DND-41 (cell line): ENCODE measurements at places on chromosomes 6 and 20.

- no peak for DNase-seq
Measured at GRCh38 chr20:11429889-11430519, 487.7 kb upstream of the BTBD3 start.

- no peak for DNase-seq
Measured at GRCh38 chr20:62967628-62968351, 15.3 kb downstream of the SLC17A9 start.

DNA sequence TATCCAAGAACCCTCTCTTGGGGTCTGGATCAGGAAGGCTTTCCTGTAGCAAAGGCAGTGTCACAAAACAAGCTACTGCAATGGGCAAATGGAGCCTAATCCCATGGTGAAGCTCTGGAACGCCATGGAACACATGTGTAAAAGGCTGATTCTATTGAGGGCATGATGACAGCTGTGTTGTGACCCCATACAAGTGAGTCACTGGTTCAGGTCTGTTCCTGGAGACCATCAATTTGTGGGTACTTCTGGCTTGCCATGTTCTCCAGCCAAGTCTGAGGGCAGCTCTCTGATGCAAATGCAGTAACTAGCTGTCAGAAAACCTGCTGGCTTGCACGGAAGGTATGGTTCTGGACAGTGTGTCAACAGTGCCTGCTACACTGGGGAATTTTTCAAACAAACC is 33.3 kb upstream of the ECHDC1 start:
- no peak for DNase-seq

DNA sequence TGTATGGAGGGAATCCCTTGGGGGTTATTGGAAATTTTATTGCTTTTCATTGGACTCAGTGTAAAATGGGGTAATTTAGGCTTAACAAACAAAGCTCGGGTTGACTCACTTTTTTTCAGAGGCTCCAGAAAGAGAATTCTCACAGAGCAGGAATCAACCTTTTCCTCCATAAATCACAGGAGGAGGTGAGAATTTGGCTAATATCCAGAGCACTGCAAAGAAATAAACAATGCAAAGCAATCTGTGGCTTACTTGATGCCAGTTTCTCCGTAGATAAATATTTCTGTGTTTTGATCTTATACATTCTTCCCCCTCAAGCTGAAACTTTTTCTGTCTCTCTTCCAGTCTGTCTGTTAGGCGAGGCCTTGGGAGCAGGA is 176.6 kb downstream of the TSHZ2 start:
- DNase-seq: no peak

DNA sequence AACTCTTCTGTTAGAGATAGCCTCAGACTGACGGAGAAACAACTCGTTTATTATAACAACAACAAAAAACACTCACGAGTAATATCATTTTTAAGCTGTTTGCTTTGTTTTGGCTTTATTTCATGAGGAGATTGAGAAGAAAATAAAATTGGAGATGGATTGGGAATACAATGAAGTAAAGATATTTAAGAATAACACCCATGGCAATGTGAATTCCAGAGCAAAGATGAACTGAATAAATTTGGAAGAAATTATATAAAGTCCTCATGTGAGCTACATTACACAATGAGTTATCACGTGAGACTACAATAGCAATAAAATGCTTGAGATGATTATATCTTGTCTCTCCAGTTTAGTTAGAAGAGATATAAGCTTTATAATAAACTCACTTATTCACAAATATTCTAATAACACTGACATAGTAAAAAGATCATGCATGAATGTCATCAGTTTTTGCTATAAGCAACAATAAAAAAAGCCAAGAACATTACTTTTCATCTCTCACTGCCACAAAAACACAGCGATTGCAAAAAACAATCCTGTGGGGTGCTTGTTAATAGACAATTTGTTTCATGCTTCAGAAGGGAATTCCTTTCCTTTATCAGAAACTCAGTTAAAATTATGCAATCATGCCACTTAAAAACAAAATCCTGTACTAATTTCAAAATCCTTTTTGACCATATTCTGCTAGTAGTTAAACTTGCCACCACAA is 696.7 kb upstream of the MARCKS start:
- no peak for DNase-seq

DNA sequence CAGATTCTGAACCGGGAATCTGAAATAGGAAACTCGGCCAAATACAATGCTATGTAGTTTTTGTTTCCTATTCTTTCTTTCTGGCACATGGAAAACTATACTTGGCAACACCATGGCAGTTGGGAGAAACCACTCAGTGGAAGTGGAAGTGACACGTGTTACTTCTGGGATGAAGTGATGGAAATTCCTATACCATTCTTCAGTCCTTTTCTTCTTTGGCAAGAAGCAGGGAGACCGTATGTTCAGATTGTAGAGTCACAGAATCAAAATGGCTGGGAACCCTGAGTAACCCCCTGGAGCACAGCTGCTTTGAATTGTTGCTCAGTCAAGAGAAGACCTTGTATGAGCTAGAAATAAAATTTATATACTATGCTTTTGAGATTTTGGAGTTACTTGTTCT is 18.8 kb upstream of the TINAG start:
- DNase-seq: no peak

DNA sequence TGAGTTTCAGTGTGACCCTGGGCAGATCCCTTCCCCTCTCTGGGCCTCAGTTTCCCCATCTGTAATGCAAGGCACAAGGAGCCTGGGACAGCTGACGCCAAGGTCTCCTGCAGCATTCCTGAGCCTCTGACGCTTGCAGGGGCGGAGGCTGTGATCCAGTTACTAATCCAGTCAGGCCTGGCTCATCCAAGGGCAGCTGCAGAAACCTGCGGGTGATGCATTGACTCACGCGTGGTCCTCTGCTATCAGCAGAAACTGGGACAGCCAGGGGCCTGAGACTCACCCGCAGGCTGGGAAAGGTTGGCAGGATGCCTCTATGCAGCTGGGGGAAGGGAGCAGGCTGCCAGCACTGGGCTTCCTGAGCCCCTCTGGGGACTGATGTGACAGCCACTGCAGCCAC is 65.0 kb upstream of the SIRPA start:
- DNase-seq: no peak

DNA sequence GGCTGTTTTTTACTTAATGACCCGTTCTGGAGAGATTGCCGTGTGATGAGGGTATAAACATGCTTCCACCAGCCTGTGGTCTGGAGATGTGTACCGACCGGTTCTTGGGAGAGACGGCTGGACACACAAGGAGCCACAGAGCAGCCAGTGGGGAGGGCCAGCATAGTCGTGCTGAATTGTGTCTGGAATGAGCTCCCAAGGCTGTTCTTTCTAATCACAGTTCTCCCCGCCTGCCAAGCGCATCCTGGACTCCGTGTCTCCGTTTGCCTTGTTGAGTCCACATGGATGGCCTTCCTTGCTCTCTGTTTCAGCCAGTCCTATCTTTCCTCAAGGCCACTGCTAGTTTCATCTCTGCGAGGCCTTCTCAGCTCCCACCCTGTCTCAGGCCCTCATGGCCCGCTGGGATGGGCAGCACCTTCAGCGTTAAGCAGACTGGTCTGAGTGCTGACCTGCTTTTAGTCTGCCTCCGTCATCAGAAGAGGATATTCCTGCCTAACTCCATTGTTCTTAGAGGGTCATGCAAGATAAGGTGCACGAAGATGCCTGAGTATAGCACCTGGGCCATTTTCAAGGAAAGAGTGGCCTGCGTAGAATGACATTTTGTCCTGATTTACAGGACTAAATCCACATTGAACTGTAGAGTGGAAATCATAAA is 20.6 kb downstream of the MANBAL start:
- DNase-seq: no peak

DNA sequence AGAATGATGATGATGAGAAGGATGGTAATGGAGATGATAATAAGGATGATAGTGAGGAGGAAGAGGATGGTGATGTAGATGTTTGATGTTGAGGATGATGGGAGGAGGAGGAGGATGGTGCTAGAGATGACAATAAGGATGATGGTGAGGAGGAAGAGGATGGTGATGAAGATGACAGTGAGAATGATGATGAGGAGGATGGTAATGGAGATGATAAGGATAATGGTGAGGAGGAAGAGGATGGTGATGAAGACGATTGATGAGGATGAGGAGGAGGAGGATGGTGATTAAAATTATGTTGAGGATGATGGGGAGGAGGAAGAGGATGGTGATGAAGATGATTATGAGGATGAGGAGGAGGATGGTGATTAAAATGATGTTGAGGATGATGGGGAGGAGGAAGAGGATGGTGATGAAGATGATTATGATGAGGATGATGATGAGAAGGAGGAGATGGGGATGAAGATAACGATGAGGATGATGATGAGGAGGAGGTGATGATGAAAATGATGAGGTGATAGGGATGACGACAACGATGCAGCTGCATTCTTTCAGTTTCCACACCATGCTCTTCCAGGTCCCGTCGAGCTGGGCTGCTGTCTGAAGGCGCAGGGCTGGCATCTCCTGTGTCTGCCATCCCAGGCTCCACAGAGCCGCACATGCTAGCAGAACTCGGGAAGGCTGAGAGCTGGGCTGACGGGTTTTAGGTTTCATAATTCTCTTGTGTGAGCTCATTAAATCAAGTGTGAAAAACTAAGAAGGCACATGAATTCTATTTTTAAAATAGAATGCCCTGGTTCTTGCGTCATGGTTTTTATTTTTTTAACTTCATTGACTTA is 274.9 kb downstream of the SMOC2 start:
- no peak for DNase-seq
